H1 (cell line): ENCODE measurements at places on chromosomes 5 and 9. TPM values are rescaled to one million over a fixed set of nuclear protein-coding genes. Genes with fewer than 3 reads are reported as not detected.

DNA sequence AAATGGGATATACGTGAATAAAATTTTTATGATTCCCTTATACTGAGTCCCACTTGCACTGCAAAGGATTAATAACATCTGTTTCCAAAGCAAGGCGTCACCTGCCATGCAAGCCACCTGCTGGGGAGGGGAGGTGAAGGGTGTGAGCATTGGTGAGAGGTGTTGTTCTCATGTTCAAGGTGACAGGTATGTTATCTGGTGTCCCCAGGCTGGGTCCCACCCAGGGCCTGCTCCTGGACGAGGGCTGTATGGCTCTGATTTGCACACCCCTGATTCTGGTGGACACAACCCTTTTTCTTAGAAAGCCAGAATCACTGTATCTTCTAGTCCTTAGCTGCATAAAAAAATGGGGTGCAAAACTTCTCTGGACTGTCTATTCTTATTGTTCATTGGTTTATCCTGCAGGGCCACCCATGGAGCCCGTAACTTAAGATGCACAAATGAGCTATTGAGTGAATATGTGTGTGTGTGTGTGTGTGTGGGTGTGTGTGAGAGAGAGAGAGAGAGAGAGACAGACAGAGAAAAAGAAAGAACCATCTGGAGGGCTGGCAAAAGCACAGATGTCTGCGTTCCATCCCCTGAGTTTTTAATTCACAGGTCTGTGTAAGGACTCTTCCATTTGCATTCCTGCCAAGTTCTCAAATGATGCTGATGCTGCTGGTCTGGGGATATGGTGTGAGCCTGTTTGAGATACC, 53.7 kb downstream of the SYK start:
- no peak for DNase-seq

DNA sequence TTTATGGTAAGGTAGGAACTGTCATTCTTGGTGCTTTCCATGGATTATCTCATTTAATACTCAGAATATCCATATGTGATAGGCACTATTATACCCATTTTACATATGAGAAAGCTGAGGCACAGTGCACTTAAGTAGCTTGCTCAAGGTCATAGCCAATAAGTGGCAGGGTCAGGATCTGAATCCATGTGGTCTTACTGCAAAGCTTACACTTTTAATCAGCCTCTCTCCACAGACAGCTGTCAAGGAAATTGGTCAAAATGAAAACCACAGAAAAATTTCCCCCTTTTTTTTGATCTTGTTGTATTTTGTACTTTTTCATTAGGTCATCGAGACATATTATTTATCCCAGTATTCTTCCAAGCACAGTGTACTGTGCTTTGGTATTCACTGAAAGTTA, 78.5 kb downstream of the ERCC6L2 start:
- no peak for DNase-seq

GRCh38 chr9:119765632-119766175, 396.5 kb upstream of the BRINP1 start:
- no peak for DNase-seq

DNA sequence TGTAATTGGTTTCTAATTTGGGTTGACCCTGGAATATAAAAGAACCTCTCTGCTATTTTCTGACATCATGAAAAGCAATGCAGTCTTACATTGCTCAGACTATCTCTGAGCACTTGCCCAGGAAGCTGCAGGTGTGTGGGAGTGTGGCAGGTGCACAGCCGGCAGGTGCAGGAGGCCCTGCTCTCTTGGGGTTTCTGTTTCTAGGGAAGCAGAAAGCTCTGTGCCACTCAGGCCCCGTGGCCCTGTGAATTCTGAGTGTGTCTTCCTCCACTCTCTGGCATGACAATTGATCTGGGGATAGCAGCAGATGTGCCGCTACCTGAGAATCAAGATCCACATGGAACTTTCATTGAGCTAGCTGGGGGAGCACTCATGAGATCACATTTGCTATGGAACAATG, 45.7 kb upstream of the IRX2 start:
- DNase-seq: no peak

DNA sequence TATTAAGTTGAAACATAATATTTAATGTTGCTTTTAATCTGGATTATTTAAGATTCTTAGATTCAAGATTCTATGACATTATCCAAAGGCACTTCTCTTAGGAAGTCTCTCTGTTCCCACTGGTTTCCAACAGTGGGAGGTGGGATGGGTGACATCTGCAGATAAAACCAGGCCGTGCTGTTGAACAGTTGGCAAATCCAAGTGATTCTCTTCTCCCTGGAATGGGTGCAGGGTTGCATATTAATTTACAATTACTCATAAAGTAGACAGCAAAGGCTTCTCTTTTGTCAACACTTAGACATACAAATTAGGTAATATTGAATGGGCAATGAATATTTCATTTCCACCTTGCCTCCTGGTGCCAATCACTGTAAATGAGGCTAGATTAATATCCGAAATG, 233.7 kb upstream of the IL12B start:
- DNase-seq: no peak

DNA sequence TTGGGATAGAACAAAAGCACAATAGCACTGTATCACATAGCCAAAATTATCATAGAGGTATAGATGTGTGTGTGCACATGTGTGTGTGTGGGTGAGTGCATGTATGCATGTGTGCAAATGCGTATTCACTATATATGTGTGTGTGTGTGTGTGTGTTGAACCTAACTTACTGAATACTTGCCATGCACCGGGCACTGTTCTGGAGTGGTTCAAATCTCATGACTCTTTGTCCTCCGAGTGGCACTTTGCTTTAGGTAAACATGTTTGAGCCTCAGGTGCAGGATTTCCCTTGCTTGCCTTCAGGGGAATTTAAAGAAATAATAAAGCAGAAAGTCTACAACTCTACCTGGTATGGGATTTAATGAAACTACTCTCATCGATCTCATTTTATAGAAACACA, 183.5 kb upstream of the GDNF start:
- no peak for DNase-seq

DNA sequence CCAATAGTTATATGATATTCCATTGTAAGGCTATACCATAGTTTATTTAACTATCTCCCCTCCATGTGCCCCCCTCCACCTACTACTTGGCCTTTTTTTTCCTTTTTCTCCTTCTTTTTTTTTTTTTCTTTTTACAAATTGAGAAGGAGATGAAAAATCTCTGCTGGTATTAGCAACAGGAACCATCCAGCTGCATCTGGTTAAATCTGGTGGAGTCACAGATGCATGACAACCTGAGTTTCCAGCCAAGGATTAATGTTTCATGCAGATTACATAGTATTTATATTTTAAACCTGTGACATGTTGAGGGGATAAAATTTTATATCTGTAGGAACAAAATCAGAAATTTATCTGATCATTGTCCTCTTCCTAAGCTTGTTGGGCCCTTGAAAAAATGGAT, 128.5 kb upstream of the IQGAP2 start:
- DNase-seq: no peak

- no peak for DNase-seq
Measured at GRCh38 chr9:113669522-113670115, 206.1 kb downstream of the RGS3 start.

DNA sequence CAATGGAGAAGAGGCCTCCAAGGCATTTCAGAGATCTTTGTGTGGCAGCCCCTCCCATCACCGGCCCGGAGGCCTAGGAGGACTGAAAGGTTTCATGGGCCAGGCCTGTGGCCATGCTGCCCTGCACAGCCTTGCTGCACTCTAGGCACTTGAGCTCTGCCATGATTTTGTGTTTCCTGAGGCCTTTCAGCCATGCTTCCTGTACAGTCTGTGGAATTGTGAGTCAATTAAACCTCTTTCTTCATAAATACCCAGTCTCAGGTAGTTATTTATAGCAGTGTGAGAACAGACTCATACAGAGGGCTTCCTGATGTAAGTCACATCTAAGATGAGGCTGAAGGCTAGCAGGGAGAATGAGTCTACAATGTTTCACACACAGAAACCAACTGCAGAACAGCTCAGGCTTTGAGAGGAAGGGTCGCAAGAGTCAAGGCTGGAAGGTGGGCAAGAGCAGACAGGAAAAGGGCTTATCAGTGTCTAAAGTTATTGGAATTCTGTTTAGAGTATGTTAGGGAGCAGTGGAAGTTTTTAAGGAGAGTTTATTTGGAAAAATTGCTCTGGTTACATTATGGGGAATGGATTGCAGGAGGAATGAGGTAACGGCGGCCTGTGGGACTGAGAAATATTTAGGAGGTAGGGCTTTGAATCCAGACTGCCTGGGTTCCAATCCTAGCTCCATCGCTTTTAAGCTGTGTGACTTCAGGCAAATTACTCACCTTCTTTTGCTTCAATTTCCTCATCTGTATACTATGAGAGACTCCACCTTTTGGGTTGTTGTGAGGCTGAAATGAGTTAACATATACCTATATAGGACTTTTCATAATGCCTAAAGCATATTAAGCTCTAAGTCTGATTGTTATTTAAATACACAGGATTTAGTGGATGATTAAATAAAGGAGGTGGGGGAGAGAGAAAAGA, 291.2 kb downstream of the CWC27 start:
- no peak for DNase-seq

GRCh38 chr5:59955241-59955640, 61.7 kb upstream of the PDE4D start:
- no peak for DNase-seq

FAXDC2 gene
- 3.7 and 4.8 TPM in 2 replicates for total RNA-seq

PLAC8L1 gene
- total RNA-seq: 0.92 TPM in 1 of 2 replicates, not detected in the other

FCN2 gene
- total RNA-seq: not detected in 2 replicates

DAB2IP gene
- 39.5 and 41.4 TPM in 2 replicates for total RNA-seq

CLTB gene
- 25.9 and 29.2 TPM in 2 replicates for total RNA-seq

GFI1B gene
- 0.09 and 0.71 TPM in 2 replicates for total RNA-seq
